Kidney epithelial cell (primary cell): ENCODE measurements at places on chromosomes 1 and 21. TPM values are rescaled to one million over a fixed set of nuclear protein-coding genes. Genes with fewer than 3 reads are reported as not detected.

GRCh38 chr1:17645068-17645911 lies 105.8 kb downstream of the ARHGEF10L start:
- DNase-seq: no peak

- no peak for DNase-seq
Observed at GRCh38 chr1:2984399-2985061, 36.7 kb upstream of the ACTRT2 start.

GPR89B gene
- total RNA-seq: 14.4 and 14.7 TPM in 2 replicates

- DNase-seq: no peak
Observed at GRCh38 chr1:173337126-173337525, 130.0 kb upstream of the TNFSF4 start.

LCE6A gene
- not detected in 2 replicates for total RNA-seq

DNA sequence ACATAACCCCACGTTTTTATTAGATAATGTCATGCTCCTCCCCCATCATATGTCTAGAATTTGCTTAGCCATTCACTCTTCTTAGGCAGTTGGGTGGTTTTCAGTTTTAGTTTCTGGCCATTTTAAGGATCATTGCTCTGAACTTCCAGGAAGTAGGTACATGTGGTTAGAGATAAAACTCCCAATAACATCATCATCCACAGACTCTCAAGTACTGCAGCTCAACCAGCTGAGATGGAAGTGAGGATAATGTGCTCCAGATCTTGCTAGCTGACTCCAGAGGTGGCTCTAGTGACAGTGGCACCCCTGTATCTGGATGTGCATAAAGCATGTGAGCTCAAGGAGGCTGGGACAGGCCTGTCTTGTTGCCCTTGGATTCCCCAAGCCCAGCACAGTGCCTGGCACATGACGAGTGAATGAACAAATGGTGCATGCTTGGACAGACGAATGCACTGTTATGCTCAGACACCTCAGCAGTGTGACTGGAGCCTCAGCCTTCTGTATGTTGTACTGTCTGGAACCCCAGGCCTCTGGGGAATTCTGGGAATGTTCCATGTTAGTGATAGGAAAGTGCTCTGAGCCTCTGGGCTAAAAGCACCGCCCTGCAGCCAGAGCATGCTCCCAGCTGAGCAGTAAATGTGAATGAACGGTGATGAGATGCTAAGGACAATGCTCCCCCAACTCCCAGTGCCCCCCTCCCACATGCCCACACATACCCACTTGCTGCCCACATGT lies 16.4 kb upstream of the KCNN3 start:
- DNase-seq: no peak

DNA sequence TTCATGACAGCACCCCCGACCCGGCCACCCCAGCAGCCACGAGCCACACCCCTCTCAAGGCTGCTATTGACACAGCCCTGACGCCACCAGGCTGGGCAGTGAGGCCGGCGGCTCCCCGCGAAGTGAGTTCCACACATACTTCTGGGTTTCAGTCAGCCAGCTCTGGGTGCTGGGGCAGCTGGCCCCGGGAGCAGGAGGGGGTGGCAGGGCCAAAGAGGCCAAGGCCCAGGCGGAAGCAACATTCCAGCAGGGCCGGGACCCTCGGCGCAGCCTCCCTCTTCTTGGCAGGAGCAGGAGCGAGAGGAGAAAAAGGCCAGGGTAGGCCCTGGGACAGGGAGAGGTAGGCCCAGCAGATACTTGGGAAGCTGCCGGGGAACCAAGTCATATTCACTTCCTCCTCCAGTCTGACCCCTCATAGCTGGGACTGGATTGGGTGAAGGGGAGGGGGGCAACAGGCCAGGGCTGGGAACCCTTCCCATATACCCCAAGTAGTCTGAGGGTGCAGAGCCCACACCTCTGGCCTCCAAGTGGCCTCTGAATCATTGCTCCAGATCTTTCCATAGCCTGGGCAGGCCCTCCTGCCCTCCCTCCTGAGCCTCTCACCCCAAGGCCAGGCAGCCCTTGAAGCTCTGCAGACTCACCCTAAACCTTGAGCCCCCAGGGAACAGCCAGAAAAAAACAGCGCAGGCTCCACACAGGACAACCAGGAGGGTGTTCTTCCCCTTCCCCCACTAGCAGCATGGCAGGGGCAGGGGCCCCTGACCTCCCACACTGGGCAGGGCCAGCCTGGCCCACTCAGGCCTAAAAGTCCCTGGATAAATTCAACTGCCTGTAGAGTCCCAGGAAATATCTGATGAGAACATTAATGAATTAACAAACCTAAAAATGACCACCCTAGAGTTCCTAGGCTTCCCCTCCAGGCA lies 5.7 kb downstream of the HSPG2 start:
- DNase-seq: no peak

TGFBR3 gene
- total RNA-seq: 4.2 and 5.5 TPM in 2 replicates

DNA sequence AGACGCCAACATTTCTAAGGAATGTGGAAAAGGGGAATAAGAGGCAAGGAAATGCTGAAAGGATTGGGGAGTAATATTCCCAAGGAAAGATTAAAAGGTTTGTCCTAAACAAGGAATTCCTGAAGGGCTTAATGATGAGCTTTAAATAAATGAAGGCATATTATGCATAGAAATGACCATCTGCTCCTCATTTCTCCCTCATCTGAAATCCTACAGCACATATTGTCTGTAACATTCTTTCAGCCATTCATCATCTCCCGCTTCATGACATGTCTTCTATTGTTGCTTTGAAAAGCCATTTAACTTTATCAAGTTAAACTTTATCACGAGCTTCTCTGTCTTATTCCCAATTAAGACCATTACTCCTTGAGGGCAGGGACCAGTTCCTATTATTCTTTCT lies 608.7 kb upstream of the PLXNA2 start:
- no peak for DNase-seq

- DNase-seq: no peak
Observed at GRCh38 chr1:152185544-152186391, 26.7 kb upstream of the RPTN start.

DNA sequence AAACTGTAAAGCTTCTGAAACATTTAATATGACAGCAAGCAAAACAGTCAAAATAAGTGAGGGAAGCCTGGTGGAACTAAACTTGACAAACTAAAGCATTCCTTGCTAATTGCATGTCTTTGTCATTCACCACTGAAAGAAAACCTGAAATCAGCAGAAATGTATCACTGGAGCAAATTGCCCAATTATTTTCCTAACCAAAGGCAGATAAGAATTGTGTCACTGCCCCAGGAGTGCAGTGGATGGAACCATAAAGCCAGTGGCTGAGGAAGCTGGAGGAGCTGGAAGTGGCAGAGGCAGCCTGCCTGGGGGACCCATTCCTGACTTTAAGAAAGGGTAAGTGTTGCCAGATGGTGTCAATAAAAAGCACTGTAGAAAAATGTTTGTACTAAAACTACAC lies 2.7 kb upstream of the SLC30A10 start:
- DNase-seq: no peak

DNA sequence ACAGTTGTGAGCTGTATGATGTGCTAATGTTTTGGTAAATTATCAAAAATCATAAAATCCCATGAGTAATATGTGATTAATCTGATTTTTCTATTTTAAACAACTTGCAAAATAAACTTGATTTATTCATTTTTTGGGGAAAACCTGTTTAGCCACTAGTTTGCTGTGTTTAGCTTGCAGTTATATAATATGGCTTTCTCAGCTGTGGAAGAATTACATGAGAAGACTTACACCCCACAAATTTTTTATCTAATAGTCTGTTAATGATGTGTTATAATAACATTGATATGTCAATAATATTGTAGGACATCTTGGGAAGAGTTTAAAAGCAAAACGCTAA lies 2.4 kb upstream of the ERRFI1 start:
- DNase-seq: no peak

DNA sequence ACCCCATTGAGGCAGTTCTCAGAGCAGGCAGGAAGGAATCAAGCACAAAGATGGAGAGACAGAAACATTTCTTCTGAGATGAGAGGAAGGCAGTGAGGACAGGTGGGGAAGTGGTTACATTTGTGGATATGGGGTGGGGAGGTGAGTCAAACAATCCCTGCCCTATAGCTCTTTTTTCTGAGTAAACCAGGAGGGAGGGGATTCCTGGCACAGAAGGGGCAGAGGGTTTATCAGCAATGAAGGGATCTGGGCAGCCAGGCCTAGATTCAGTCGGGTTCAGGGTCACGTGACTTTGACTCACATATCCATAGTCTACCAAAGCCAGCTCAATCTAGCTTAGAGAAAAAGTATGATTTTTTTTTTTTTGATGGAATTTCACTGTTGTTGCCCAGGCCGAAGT lies 15.7 kb upstream of the PHC2 start:
- no peak for DNase-seq

PTAFR gene
- 1.8 and 2.3 TPM in 2 replicates for total RNA-seq

GRCh38 chr1:232925421-232926220 lies 24.8 kb upstream of the NTPCR start:
- DNase-seq: no peak

DLGAP3 gene
- 0.75 and 0.82 TPM in 2 replicates for total RNA-seq

GRCh38 chr1:210905944-210906453 lies 227.9 kb downstream of the KCNH1 start:
- DNase-seq: no peak

GRCh38 chr1:102085896-102086295 lies 89.2 kb upstream of the OLFM3 start:
- no peak for DNase-seq

GJA5 gene
- 0.14 and 0.29 TPM in 2 replicates for total RNA-seq
